ENCODE measurements at places on chromosomes 7 and 10.

DNA sequence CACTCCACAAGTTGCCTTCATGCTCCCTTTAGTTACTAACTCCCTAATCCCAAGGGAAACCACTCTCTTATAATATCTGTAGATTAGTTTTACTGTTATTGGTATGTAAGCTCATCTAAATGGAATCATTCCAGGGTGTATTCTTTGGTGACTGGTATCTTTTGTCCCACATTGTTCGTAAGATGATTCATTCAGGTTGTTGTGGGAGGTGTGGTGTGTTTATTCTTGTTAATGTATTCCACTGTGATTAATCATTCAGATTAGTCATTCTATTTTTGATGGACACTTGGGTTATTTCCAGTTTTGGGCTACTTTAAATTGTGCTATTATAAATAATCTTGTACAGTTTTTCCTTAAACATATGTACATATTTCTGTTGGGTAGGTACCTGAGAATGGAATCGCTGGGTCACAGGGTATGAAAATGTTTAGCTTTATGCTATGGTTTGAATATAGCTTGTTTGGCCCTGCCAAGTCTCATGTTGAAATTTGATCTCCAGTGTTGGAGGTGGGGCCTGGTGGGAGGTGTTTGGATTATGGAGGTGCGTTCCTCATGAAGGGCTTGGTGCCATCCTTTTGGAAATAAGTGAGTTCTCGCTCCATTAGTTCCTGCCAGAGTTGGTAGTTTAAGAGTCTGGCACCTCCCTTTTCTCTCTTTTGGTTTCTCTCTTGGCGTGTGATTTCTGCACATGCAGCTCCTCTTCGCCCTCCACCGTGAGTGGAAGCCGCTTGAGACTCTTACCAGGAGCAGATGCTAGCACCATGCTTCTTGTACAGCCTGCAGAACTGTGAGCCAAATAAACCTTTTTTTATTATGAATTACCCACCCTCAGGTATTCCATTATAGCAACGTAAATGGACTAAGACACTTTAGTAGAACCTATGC is 13.8 kb downstream of the BTRC start:
- DNase-seq = no peak

DNA sequence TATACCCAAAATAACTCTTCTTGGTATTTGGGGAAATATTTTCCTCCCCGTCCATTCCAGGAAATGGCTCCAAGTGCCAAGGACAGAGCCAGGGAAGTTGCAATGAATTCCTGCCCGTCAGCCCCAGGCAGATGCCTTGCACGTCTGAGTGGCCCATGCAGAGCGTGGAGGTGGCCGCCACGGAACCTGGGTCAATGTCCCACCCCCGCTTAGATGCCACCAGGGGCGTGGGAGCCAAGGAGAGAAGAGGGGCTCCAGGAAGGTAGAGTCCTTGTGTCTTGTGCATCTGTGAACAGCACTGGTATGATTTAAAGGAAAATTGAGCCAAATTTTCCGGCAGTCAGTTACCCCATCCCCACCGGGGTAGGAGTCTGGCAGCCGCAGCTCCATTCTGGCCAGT is 1.6 kb downstream of the LEP start:
- DNase-seq = no peak

- no peak for DNase-seq
Measured at GRCh38 chr10:69614130-69614529, 15.9 kb upstream of the FAM241B start.

DNA sequence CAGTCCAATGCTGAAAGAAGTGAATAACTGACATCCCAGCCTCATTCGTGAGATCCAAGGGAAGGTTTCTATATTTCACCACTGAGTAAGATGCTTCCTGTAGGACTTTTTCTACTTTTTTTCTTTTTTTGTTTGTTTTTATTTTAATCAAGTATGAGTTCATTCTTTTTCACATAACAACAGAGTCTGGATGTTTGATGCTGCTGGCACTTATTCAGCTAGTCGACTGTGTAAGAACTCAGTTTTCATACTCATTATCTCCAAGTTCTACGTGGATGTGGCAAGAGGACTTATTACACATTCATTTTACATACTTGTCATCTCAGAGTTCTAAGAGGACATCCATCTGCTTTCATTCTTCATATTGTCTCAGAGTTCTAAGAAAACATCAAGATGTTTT is 86.9 kb downstream of the CPXM2 start:
- DNase-seq = no peak

GRCh38 chr10:6619660-6620059 is 39.6 kb upstream of the PRKCQ start:
- DNase-seq = no peak

All from stimulated activated CD8-positive, alpha-beta memory T cell treated with anti-CD3 and anti-CD28 coated beads, Interleukin-4, amount 100 ng/mL, for 1 hour (primary cell).